NCI-H1105 (cell line): ENCODE measurements at places on chromosomes 11 and 22.

DNA sequence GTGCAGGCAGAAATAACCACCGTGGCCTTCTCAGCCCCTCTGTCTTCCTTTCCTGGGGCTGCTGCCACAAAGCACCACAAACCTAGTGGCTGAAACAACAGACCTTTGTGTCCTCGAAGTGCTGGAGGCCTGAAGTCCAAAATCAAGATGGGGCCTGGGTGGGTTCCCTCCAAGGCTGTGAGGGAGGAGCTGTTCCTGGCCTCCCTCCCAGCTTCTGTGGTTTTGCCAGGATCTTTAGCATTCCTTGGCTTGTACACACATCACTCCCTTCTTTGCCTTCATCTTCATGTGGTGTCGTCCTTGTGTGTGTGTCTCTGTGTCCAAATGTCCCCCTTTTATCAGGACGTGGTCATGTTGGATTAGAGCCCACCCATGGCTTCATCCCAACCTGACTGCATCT lies 29.0 kb upstream of the PARVG start:
- DNase-seq = no peak

DNA sequence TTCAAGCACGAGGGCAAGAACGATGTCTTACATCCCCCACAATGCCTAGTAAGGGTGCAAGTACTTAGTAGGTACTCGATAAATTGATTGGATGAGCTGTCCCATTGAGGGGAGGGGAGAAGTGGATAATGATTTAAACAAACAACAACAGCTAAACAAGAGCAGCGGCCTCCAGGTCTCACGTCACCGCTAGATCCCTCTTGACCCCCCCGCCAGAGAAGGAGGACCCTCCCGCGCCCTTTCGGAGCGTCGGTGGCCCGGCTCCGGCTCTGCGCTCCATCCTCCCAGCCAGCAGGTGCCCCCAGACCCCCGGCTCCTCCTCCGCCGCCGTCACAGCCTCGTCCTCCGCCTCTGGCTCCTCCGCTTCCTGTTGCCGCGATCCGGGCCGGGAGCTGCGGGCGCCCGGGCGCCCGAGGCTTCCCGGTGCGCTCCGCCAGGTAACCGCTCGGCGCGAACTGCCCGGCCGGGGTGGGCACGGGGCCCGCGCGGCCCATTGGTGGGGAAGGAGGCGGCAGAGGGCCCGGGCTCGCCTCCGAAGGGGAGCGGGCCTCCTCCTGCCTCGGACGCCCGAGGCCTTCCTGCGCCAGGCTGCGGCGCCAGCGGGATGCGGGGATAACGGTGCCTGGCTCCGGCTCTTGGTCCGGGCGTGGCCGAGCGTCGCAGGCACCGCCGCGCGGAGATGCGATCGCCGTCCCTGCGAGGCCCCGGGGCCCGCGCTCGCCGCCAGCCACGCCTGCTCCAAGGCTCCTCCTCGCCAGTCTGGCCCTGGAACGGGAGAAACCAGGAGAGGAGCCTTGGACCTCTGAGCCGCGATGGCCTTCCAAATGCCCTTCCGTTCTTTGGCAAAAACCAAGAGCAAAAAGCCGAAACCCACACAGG lies at the start of gene TLCD5:
TLCD5 (plus strand) TSS at position 368 of the 879 bp plus-strand sequence. CDS start 2,143 bp downstream, outside the sequence.
- peak; percentile 95 for DNase-seq

DNA sequence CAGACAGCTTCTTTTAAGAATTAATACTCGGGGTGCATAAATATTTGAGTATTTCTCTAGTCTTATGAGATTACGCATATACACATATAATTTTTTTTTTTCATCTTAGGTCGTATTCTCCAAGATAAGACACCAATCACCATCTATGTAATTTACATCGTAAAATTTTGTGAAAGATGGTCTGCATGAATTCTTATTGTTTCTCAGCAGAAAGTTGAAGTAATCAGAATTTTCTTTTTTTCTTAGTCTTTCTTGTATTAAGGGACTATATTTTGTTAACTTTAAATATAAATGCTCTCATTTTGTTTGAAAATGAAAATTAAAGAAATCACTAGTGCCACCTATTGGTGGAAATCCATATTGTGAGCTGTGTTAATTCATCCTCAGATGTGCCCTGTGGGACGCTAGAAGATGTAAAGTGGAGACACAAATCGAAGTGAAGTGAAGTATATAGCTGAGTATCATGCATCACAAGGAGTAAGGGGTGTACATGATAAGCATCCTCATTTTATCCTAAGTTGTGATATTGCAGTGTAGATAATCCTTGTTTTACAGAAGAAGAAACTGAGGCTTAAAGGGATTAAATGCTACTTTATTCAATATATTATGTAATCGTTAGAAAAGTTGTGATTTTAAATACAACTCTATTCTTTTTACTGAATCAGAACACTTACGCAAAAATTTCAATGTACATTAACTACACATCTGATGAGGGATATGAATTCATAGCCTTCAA lies 2084.3 kb downstream of the LRRC4C start:
- peak; percentile 15 for DNase-seq

DNA sequence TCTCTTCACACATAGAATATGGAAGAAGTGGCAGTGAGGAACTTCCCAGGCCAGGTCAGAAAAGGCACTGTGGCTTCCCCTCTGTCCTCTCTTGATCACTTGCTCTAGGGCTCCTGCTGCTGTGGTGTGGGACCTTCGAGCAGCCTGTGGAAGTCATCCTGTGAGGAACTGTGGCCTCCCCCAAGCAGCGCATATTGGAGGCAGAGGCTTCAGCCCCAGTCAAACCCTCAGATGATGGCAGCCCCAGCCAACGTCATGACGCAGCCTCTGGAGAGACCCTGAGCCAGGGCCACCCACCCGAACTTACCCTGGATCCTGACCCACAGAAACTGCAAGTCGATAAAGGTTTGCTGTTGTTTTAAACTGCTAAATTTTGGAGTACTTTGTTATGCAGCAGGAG lies 444.9 kb downstream of the TBC1D22A start:
- DNase-seq = no peak

GRCh38 chr11:15258433-15259165 lies 143.9 kb downstream of the INSC start:
- peak; percentile 14 for DNase-seq
